RKO (cell line): ENCODE measurements at places on chromosomes 4 and X.

- DNase-seq, result peak; percentile 9
Observed at GRCh38 chrX:115562480-115562847, 1.5 kb downstream of the PLS3 start.

GRCh38 chr4:139191373-139191772 is 14.4 kb upstream of the ELF2 start:
- no peak for DNase-seq

DNA sequence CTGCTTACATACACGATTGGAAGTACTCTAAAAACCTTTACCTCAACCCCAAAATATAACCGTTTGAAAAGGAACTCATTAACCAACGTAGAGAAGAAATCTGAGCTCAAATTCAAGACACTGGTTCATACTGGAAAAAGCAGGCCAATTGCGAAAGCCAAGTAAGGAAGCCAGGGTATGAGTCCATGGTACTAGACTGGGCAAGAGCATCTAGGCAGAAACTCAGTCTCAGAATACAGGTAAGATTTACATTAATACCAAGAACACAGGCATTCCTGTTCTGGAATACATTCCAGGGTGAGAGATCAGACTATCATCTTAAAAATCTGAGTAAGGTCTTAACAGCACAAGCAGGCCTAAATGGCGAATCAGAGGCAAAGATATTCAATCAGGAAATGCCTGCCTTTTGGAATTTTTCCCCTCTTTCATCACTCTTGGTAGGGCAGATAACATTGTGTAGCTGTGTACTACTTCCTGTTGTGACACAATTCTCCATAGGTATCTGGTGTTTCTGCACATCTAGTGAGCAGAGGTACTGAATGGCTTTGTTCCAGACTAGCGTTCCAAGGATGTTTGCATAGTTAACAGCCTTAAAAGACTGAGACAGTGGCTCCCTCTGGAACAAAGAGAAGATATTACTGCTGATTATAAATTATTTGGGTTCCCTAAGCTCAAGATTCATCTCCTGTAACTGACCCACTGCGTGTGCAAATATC is 311.3 kb downstream of the PCDH19 start:
- DNase-seq, result peak; percentile 0

GRCh38 chrX:101265869-101266428 is 25.2 kb downstream of the TAF7L start:
- peak; percentile 13 for DNase-seq

GRCh38 chr4:186104890-186105646 is 564 bp downstream of the FAM149A start:
- no peak for DNase-seq

DNA sequence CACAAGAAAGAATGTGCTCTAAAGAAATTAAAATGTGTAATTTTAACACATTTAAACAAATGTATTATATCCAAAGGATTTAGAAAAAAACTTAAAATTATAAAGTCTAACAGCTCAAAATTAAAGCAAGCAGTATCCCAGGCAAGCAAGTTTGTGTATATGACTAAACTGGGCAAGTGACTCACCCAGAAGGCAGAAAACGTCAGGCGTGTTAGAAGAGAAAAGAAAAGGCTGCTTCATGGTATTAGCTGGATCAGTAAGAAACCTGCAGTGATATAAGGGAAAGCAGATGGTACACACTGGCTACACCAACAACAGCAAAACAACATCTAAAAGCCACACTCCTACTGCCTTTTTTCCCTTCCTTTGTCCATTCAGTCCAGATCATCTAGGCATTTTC is 250.6 kb upstream of the NDST3 start:
- DNase-seq, result peak; percentile 80

- no peak for DNase-seq
Observed at GRCh38 chr4:163404580-163404979, 60.9 kb downstream of the NPY5R start.

DNA sequence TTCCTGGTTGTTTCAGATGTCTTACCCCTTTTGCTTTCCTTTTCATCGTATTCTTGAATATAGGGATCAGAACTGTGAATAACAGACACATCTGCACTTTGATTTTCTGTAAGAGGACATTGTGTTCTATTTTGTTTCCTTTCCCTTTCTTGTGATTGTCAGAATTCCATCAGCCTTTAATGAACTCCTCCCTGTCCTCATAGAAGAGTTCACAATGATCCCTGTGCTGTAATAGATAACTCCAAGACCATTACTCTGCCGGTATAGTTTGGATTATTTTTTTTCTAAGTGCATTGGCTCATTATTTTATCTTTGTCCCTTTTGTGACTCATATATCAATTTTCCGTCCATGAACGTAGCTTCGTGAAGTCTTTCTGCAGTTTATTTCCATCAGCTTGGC is 59.7 kb upstream of the PRDM8 start:
- DNase-seq, result no peak

- peak; percentile 21 for DNase-seq
Observed at GRCh38 chrX:41661366-41662095, 27.2 kb upstream of the GPR34 start.

DNA sequence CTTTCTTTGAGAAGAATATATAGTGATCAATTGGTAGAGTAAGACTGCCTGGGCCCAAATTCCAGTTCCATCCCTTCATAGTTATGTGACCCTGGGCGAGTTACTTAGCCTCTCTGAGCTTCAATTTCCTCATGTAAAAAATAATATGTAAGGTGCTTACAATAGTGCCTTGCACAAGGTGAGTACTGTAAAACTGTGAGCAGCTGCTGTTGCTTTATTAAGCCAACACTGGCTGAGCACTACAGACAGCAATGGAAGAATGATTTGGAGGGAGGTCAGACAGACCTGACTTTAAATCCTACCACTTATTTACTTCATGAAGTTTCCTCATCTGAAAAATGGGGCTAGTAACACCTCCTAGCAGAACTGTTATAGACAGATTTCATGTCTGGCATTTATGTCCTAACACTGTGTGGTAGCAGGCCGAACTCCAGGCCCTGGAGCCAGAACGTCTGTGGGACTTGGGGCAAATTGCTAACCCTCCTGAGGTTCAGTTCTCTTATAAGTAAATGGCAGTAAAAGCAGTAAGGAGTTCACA is 53.8 kb downstream of the RNF150 start:
- no peak for DNase-seq

GRCh38 chr4:178185517-178185916 is 743.3 kb upstream of the AGA start:
- DNase-seq, result no peak

DNA sequence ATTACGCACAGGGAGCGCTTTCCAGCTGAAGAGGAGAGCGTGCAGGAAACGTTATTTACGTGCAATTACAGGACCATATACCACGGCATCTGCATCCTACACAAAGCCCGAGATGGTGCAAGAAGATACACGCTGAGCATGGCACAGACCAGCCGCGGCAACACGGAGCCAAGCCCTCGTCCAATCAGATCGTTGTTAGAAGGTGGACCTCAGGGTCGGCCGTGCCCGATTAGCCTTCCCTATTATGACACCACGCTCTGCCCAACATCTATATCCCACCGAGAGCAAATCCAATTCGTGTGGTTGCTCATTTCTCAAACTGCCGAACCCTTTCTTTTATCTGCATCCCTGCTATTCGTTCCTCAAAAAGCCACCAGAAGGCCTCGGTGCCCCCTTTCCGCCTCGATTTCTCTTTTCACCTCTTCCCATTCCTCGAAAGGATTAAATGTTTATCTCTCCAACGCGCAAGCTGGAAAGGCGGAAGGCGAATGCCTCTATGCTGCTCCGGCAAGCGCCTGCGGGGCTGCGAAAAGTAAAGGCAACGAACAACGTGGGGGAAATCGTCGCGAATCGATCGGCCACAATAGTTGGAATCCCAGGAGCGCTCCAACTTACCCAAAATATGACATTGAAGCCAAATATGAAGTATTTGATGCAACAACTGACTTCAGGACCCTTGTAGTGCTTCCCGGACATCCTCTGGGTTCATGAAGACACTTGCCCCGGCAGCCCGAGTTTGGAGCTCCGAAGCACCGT is 702 bp downstream of the TSPAN5 start:
- peak; percentile 54 for DNase-seq

DNA sequence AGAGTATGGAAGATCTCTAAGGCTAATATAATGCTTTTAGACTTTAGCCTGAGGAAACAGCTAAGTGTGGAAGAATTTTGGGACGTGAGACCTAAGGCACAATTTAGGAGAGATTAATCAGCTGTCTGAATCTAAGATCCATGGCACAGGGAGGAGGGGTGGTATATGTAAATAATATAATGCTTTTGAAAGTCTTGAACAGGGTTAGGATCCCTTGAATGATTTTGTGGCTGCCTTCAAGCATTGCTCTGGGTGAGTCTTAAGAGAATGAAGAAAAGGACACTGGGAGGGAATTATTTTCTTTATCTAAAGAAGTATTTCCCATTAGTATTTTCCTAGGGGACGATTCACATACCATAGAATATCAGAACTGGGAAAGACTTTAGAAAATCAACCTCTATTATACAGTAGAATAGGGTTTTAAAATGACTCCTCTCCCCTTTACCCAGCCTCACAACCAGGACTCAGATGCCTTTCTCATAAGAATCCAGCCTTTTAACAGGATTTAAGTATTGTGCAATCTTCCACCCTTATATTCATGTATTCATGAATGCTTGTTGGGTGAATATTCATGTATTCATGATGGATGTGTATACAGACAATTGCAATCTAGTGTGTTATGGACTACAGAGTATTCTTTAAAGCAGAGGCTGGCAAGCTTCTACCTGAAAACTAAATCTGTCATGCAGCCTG is 664.2 kb upstream of the CPEB2 start:
- DNase-seq, result no peak

- DNase-seq, result peak; percentile 46
Observed at GRCh38 chr4:25938787-25939186, 24.8 kb downstream of the SMIM20 start.

DNA sequence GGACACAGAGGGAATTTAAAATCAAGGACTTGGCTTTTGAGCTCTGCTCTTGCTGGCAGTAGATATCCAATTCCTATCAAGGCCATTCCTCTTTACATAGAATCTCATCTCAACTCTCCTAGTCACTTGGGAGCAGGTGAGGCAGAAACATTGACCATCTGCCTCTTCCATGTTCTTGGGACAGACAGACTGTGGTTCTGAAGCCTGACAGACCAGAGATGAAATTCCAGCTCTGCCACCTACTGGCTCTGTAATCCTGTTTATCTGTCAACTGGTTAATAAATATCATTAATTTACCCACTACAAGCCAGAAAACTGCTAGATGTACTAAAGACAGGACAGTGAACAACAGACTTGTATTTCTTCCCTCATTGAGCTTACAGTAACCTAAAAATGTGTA is 300.8 kb downstream of the ADGRL3 start:
- peak; percentile 23 for DNase-seq

GRCh38 chrX:104270916-104271512 is 16.3 kb upstream of the ESX1 start:
- DNase-seq, result peak; percentile 68

GRCh38 chrX:150833454-150834056 is 64.9 kb downstream of the CD99L2 start:
- DNase-seq, result no peak

- DNase-seq, result no peak
Observed at GRCh38 chrX:83966347-83966746, 105.4 kb downstream of the CYLC1 start.

GRCh38 chr4:20723019-20723418 is 22.8 kb downstream of the PACRGL start:
- DNase-seq, result no peak

DNA sequence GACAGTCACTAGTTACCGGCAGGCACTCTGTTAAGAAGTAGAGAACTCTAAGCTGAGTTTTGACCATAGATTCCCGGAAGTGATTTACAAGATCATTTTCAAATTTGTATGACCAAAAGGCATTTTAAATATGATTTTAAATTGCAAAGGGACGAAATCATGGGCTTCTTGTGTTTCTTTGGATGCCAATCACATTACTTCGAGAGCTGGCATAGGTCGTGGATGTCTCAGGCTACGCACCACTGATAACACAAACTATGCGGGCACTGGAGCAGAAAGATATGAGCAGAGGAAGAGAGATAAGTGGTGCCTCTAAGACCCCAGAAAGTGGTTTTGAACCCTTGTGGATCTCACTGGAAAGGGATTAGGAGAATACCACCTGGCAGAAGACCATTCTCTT is 294.2 kb upstream of the FTHL17 start:
- no peak for DNase-seq

DNA sequence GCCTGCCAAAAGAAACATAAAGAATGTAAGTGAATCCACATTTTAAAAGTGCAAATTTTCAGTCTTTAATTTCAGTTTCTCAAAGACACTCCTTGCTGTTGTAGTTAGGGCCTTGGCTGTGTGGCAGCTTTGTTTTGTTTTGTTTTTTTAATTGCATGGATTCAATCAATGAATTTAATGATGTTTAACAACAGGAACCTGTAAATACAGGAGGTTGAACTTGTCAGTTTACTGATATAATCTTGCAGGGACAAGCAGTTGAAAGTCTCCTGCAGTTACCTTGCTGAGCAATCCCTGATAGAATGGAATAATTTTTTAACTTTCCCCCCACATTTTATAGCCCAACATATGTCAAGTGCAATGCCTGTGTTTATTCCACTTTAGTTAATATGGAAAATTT is 528.3 kb upstream of the PCDH7 start:
- DNase-seq, result no peak

DNA sequence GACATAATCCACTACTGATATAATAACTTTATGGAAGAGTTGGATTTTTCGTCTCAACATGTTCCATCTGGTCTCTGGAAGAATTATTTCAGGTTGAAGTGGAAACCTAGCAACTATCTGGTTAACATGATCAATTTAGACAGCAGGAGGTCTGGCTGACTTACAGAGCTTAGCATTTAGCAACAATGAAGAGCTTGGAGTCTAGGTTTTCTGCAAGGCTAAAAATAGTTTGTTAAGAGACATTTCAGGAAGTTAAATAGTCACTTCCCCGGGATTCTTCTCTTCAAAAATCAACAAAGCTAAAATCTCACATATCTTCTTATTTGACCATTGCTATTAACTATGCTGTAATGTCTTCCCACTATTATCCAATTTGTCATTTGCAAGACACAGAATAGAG is 418.6 kb upstream of the DIPK2B start:
- no peak for DNase-seq

- DNase-seq, result peak; percentile 48
Observed at GRCh38 chr4:2662598-2662997, 93.5 kb downstream of the TNIP2 start.

GRCh38 chr4:8694226-8694625 is 101.7 kb downstream of the CPZ start:
- no peak for DNase-seq

GRCh38 chr4:110361921-110362320 is 114.0 kb upstream of the ENPEP start:
- DNase-seq, result no peak

DNA sequence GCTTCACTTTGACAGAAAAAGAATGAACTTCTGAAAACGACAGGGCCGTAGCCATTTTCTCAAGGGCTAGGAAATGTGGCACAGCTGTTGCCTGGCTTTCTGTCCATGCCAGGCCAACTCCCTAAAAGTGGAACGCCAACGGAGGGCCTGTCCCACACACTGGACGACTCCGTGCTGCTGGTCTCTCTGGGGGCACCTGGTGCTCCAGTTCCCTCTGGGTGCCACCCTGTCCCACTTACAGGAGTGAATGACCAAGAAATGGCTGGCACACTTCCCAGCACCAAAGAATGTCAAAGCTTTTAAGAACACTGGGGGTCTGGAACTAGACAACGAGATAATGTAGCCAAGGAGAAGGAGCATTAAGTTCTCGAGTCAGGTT is 40.9 kb downstream of the GATB start:
- no peak for DNase-seq

GRCh38 chr4:40621592-40622512 is 7.8 kb downstream of the RBM47 start:
- peak; percentile 23 for DNase-seq

- no peak for DNase-seq
Observed at GRCh38 chrX:44314808-44315207, 28.7 kb downstream of the EFHC2 start.

- DNase-seq, result no peak
Observed at GRCh38 chr4:78558410-78558809, 6.8 kb downstream of the ANXA3 start.
